ENCODE measurements at places on chromosomes 5 and 9.

DNA sequence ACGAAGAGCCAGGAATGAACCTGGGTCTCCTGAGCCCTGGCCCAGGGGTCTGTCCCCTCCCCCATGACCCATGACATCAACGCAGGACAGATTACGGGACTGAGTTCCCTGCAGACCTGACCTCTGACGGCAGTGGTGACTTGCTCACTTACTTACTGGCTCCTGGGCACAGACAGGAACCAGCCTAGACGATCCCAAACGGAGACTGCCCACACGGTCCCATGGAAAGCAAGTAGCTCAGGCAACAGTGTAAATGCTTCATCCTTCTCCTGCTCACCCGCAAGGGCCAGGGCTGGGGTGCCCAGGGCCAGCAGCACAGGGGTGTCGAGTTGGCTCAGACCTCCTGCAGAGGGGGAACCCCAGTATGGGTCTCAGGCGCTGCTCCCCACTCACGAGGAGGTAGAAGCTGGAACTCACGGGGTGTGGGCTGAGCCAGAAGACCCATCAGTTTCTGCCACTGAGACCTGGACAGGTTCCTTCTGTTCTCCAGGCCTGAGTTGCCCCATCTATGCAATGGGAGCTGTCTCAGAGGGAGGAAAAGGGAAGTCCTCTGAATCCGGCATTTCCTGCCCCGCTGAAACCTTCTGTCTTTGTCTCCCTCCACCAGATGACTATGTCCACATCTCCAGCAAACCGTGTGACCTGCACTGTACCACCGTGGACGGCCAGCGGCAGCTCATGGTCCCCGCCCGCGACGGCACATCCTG lies 5.6 kb downstream of the ADAMTSL2 start:
- no peak for DNase-seq

DNA sequence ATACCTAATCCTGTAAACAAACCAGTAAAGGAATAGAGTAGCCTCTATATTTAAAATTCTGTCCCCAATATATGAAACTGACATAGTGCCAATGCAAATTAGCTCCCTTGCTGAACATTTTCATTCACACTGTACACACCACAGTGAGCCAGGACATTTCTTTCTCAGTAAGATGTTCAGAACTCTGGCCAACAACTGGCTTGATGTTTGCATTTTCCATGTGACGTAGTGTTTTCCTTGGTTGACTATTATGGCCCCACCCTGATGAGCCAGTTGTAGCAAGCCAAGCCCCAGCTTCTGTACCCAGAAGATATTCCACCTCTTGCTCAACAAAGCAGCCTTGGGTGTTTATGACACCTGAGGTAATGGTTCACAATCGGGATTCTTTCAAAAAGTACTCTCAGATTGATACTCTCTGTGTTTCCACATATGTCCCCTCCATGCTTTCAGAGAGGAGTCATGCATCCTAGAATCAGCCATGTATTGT lies 17.7 kb upstream of the ANXA1 start:
- DNase-seq = no peak

GRCh38 chr5:31169379-31169778 lies 24.1 kb upstream of the CDH6 start:
- DNase-seq = no peak

DNA sequence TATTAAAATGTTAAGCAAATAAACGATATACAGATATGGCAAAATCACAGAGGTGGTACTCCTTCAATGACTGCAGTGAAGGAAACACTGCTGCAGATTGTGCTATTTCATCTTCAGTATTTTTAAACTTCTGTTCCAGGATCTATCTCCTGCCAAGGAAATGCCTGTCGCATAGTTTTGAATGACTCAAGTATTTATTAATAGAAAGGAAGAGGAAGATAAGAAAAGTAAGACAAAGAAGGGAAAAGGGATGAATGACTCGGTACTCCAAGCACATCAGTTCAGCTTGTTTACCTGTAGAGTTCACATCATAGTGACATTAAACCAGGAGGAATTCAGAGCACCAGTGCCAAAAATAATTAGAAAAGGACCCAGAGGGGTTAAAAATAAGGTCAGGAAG lies 5.1 kb upstream of the GPX8 start:
- no peak for DNase-seq

DNA sequence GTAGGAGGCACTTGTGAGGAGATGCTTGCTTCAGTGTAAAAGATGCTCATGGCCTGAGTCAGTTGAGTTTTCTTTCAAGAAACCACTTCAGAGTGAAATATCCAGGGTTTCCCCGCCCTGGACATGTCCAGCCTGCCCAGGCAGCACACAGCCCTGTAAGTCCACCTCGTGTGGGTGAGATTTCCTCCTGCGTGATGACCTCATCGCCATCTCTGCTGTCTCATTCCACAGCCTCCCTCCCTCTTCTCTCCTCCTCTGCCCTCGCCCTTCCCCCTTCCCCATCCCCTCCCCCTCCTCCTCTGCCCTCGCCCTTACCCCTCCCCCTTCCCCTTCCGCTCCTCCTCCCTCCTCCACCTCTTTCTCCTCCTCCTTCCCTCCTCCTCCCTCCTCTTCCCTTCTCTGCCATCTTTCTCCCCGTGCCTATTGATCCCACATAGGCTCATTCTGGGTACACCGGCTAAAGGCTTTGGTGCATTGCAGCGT lies 34.0 kb upstream of the NCS1 start:
- DNase-seq = no peak

DNA sequence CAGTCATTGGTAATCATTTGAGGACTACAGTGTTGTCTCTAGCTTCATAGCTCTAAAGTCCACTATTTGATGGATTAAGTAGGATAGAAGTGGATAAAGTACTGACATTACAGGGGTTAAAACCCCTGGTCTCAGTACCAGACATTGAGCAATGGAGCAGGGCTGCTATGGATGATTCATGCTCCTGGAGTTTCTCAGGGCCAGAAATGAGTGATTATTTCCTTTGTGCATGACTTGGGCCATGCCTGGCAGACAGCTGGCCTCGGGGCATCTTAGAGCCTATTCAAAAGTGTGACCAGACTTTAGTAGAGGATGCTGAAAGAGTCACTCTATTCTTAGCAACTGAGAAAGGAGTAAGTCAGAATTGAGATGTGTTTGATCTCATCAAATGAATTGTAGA lies 350.7 kb upstream of the TLE4 start:
- DNase-seq = no peak

- DNase-seq = no peak
Measured at GRCh38 chr5:134145041-134145757, 30.7 kb downstream of the TCF7 start.

GRCh38 chr5:82147860-82148573 lies 130.1 kb downstream of the RPS23 start:
- DNase-seq = no peak

GRCh38 chr5:17415321-17415758 lies 82.7 kb upstream of the TAF11L2 start:
- no peak for DNase-seq
